NCI-H1930 (cell line): ENCODE measurements at places on chromosomes 1 and 21.
A peak's percentile ranks its signal among the peaks of the same experiment; 100 is the strongest.

GRCh38 chr1:202184750-202185460, 8.7 kb upstream of the LGR6 start:
- peak; percentile 90 for DNase-seq

DNA sequence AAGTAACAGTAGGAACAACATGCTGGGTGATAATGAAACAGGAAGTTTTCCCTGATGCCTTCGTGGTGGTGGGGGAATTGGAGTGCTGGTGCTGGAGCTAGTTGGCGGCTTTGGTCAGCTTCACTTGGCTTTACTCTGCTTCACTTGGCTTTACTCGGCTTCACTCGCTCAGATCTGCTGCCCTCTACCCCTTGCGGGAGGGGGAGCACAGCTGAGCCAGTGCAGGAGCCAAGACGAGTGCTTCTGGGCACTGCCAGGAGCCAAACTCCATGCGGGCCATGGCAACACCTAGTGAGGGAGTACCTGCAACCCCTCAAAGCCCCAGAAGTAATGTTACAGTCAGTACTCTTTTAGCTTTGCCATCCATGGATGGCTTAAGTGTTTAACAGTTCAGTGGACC, 10.6 kb upstream of the PRKACB start:
- DNase-seq = no peak

DNA sequence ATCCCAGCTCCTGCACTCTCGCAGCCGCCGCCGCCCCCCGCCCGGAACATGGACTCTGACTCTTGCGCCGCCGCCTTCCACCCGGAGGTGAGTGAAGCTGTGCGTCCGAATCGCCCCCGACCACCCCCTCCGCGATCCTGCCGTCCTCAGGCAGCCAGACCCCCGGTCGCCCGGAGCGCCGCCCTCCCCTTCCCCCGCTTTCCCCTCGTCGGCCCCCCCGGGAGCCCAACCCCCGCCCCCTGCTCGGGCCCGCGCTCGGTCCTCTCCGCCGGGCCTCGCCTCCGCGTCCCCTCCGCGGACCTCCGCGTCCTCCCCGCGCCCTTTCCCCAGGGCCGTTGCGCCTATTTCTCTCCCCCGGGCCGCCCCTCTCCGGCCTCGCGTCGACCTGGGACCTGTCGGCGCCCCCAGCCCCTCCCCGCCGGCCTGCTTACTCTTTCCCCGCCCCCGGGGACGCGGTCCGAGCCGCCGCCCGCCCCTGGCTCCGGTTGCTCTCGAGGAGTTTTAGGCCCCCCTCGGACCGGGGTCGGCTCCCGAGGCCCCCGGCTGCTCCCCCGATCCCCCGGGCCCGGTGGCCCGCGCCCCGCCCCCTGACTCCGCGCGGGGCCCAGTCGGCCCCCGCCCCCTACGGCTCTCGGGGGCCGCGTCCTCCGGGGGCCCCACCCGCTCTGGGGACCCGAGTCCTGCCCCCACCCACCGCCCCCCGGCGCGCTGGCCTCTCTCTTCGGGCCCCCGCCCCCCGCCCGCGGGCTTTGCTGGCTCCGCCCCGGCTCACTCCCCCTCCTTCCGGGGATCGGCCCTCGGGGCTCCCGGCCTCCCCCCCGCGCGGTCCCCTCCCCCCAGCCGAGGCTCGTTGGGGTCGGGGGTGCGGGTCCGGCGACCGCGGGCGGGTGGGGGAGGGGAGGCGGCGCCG, 743 bp downstream of the PHF13 start:
- no peak for DNase-seq

DNA sequence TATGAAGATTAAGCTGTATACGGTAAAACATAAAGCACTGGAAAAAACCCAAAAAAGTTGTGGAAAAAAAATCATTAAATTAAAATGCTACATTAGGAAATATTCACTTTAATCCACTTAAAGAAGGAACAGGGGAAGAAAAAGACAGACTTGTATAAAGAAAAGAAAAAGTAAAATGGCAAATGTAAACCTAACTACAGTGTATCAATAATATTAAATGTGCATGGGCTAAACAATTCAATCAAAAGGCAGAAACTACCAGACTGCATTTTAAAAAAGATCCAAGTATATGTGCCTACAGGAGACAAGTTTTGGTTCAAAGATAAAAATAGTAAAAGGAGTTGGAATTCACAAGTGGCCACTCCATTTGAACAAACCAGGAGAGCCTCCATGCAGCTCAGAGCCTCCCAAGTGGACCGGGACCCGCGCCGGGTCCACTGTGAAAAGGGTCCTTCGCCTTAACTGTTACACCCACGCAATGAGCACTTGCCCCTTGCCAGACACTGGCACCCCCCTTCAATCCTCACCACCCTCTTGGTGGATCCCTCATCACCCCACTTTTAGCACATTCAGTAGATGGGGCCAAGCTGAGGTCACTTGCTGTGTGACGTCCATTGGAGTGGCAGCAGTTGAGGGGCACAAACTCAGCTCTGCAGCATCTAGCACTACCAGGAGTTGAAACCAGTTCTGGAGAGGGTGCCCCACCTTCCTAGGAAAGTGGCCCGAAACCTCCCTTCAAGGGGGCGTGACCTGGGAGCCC, 898 bp downstream of the C1orf174 start:
- DNase-seq = no peak

DNA sequence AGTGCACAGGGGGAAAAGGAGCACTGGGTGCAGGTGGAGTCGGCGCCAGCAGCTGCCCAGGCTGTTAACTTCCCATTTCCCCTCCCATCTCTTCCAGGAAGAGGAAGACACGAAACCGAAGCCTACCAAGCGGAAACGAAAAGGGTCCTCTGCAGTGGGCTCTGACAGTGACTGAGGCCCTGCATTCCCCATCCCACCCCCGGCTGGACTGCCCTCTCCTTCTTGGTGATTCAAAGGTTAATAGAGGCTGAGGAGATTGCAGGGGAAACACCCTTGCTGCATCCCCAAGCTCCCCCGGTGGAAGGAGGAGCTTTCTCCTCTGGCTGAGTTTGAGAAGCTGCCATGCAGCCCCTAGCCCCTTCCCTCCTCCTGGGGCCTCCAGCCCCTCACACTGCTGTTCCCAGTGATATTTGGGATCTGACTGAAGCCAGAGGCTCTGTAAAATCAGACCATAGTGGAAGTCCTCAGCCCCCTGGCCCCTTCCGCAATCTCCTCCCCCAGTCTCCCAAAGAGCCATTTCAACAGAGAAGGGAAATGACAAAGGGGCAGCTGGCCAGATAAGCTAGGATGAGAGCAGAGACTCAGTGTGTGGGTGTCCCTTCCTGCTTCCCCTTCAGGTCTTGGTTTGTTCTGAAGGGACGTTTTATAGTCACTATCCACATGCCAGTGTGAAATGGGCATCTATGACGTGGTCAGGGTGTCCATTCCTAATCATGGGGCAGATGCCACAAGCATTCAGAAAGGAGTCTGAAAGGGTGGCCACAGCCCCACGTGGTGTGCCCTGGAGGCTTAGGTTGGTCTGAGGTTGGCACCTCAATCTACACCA, 1.9 kb upstream of the SLC27A3 start:
- no peak for DNase-seq

DNA sequence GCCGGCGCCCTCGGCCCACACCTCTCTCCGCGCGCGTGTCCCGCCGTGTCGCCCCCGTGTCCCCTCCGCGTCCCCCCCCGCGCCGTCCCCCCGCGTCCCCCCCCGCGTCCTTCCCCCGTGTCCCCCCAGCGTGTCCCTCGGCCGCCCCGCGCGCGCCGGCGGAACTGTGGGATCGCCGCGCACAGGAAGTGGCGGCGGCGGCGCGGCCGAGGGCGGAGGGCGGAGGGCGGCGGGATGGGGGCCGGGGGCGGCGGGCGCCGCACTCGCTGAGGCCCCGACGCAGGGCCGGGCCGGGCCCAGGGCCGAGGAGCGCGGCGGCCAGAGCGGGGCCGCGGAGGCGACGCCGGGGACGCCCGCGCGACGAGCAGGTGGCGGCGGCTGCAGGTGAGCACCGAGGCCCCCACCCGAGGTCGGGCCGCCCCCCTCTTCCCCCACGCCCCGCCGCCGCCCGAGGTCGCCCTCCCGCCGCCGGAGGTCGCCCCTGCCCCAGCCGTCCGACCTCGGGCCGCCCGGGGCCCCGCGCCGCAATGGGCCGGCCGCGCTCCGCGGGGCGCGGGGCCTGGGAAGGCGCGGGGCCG, at the start of gene AGPAT3:
Gene AGPAT3, plus strand, starts transcription at position 262 of the 578 bp plus-strand sequence. CDS start 94,459 bp downstream, outside the sequence.
- DNase-seq = peak; percentile 13

GRCh38 chr1:59161136-59161535, 135.8 kb upstream of the FGGY start:
- DNase-seq = no peak

- no peak for DNase-seq
Observed at GRCh38 chr1:202124142-202124541, 1.4 kb downstream of the GPR37L1 start.

GRCh38 chr1:226545836-226546596, 2.5 kb upstream of the STUM start:
- no peak for DNase-seq

- DNase-seq = no peak
Observed at GRCh38 chr1:51329443-51330325, 678 bp downstream of the TTC39A start.

GRCh38 chr1:228280106-228280901, 72.5 kb downstream of the OBSCN start:
- DNase-seq = no peak

GRCh38 chr1:239025223-239025622, 361.1 kb upstream of the CHRM3 start:
- no peak for DNase-seq

DNA sequence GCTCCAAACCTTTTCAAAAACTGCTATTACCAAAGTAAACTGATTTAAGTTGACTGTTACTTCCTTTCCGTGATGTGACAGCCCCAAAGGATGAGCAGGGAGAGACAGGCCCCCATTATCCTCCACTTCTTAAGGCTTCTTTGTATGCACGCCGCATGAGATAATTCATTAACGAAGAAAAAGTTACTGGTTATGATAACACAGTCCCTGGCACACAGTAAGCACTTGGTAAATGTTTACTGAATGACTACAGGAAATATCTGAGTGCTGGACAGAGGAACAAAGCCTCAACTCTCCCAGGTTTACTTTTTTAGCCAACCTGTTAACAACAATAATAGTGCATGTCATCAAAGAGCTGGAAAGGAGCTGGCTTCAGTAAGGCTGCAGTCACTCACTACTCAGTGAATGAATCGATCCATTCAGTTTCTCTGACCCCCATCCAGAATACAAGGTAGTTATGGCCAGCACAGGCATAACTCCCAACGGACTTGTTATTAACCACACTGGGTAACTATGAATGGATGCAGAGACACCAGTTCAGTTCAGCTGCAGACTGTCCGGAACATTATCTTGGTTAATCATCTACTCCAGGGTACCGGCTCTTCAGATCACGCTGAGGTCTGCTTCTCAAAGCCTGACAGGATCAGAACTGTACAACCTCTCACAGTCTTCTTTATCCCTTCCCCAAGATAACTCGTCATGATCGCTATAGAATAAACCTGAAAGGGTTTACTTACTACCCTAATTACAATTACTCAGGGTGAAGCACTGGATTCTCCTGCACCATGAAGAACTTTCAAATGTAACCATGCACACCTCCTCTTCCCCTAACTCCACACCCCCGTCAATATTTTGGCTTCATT, 58.3 kb downstream of the TGFBR3 start:
- no peak for DNase-seq

DNA sequence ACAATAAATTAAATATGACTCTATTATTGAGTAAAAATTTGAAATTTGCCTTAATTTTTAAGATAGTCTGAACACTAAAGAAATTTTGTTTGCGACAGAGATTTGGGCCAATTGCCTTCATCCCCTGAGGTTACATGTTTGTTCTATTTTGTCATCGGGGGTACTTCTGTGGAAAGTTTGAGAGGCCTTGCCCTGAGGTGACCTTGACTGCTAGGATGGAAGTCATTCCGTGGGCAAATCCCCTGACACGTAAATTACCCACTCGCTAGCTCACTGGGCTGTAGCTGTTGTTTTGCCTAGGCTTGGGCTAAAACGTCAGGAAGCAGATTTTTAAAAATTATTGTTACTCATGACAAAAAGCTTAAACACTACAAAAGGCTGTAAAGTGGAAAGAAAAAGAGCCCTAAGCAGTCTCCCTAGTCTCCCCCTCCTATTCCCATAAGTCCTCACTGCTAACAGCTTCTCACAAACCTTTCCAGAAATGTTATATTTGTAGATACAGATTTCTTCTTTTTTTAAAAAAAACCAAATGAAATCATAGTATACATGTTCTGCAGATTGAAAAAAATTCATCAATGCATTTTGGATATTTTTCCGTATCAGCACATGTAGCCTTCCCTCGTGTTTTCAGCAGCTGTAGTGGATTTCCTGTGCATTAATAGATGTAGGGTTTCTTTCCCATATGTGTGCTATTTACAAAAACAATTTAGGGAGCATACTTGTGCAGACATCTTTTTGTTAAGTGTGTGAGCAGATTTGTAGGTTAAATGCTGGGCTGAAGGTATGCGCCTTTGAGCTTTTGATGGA, 142.7 kb downstream of the MRPS6 start:
- DNase-seq = no peak

GRCh38 chr1:82722608-82723007, 921.9 kb downstream of the ADGRL2 start:
- DNase-seq = no peak

DNA sequence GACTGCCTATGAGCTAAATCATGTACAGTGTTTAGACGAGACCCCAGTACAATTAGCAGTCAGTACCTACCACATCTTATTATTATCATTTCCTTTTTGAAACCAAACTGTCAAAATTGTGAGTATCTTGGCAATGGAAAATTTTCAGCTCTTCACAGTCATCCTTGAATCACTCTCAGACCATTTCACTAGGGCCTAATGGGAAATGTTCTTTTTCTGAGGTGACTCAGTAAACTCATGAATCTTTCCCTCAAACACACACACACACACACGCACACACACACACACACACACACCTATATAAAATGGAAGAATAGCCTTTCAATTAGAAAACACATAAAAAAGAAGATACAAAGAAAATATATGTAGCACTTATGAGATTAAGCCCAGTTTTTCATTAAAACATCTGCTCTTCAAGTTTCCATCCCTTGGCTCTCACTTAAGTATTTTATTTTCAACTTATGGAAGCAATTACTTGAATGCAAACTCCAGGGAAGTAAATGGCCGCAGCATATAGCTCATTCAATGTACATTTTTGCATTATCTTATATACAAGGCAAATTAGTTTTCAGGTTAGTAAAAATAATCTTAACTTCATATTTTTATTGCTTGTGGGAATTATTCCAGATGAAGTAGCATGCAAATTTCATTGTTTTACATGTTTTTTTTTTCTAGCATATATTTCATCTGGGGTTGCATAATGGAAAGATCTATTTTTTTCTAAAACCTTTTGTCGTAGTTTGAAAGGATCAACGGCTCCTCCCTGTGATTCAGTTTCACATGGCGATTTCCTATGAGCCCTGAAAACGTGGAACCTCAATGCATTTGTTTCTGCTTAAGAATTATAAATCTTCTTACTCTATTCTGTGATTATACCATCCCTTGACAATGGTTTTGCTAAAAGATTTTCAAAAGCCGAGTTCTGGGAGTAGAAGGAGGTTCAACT, 46.3 kb upstream of the TMPRSS15 start:
- DNase-seq = no peak
